ENCODE measurements at places on chromosomes 16 and 17.

GRCh38 chr16:11627822-11628457 lies 40.3 kb upstream of the SNN start:
- DNase-seq = no peak

DNA sequence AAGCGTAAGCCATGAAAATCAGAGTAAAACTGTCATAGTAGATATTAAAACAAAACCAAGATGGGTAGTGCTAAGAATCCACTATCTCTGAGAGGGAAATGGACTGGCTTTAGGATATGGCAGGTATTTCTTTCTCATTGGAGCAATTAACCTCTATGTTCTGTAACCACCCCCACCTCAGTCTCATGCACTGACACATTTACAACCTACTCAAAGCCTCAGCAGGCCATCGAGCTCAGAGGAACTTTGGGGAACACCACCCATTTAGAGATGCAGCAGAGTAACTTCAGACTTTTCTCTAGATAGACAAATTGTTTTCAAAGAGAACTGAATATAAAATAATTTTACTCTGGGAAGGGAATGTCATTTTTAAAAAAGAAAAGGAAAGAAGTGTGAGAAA lies 615.8 kb upstream of the ZFHX3 start:
- DNase-seq = no peak

GRCh38 chr16:31395647-31396046 lies 2.5 kb downstream of the ITGAD start:
- no peak for DNase-seq

- no peak for DNase-seq
These were observed 48.6 kb downstream of the TNFRSF13B start for GRCh38 chr17:16923097-16923903.

DNA sequence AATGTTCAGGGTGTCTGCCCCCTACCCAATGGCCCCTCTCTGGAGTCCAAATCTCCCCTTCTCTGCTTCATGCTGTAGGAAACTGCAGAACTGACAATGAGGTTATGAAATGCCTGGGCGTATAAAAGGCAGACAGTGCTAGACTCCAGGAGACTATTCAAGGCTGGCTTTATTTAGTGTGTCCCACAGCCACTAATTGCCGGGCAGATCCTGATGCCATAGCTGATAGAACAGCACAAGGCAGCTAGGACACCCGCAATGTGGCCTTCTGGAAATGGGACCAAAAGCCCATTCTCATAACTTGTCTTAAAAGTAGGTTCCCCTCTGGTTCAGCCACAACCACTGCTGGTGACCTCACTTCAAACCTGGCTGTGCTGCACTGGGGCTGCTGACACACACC lies 28.5 kb upstream of the CD300E start:
- no peak for DNase-seq

DNA sequence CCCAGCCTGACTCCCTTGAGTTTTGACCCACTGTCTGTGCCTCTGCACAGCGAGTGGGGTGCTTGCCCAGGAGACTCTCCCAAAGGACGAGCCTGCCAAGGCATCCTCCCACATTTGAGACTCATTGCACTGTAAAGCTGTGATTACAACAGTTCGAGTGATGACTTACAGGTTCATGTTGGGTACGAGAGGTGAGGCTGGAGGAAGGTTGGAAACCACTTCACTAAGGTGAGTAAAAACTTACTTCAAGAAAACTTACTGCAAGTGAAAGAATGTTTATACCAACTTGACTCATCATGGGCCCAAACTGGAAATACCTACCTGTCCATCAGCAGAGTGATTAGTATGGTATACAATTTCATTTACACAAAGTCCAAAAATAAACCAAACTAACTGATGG lies 360.1 kb upstream of the CDH11 start:
- DNase-seq = peak; percentile 89

GRCh38 chr17:46782250-46782953 lies 36.1 kb downstream of the WNT3 start:
- DNase-seq = no peak
